ENCODE measurements at places on chromosomes 4 and X.

DNA sequence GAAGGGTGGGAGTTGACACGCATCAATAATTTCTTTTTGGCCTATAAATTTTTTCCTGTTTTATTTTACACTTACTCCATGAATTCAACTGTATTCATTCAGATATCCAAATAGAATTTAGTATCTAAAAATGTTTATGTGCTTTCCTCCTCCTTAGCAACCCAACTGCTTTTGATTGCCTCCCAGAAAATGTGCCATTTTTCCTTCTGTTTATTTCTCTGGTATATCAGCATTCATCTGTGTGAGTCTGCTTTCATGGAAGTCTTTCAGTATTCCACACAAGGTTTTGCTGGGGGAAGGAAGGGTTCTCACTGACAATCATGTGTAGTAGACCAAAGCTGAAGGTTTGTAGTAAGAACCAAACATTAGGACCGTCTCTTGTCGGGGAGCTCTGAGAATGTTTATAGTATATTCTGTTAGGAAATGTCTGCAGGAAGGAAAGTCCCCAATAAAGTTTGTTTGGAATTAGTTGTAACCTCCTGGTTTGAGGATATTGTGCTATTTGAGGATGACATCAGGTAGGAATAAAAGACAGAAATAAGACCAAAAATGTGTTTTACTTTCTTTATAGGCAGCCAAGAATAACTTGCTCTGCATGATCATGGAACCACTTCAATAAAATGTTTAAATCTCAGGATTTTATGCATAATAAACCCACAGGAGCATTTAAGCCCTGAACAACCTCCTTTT is 673.6 kb upstream of the INTU start:
- no peak for DNase-seq

GRCh38 chrX:77442728-77443127 is 4.5 kb upstream of the FGF16 start:
- peak; percentile 44 for DNase-seq

DNA sequence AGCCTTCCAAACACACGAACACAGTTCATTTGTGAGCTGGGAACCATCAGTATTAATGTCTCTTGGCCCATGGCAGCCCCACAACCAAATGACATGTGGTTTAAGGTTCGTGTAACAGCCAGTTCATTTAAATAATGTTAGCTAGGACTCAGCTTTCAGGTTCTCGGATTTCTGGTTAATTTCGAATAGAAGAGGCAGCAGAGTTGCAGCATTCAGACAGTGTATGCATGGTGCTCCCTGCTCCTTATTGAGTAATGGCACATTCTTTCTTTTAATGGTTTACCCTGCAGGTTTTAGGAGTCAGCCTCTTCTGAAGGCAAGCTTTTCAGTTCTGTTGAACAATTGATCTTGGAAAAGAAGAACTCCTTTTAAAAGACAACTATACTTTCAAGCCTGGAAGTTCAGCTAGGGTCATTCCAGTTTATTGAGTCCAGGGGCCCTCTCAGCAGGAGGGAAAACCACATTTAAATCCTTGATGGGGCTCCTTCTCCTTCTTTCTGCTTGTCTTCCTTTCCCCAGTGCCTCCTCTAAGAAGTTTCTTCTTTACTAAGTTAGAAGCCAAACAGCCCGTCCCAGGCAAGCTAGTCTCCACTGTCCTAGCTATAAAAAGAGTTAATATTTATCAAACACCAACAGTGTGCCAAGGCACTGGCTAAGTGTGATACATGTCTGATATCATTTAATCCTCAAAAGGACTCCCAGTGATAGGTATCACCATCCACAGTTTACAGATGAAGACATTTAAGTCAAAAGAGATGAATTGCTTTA is 5.0 kb upstream of the RNF175 start:
- DNase-seq, result no peak

DNA sequence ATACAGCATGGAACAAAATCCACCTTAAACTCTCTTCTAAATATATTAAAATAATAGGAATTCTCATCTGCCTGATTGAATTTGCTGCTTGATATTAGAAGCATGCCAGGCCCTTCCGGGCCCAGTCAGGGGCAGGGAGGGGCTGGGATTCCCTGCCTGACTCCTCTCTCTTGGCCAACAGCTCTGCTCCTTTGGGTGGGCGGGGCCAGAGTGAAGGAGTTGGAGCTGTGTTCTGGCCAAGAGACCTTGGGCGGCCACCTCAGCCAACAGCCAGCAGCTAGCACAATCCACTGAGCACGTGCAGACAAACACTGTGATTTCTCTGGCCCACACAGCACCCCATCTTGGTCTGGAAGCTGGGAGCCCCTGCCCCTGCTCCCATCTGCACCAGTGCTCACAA is 140.3 kb downstream of the PJA1 start:
- DNase-seq, result no peak

- no peak for DNase-seq
Observed at GRCh38 chrX:149037281-149037870, 467.7 kb downstream of the IDS start.

DNA sequence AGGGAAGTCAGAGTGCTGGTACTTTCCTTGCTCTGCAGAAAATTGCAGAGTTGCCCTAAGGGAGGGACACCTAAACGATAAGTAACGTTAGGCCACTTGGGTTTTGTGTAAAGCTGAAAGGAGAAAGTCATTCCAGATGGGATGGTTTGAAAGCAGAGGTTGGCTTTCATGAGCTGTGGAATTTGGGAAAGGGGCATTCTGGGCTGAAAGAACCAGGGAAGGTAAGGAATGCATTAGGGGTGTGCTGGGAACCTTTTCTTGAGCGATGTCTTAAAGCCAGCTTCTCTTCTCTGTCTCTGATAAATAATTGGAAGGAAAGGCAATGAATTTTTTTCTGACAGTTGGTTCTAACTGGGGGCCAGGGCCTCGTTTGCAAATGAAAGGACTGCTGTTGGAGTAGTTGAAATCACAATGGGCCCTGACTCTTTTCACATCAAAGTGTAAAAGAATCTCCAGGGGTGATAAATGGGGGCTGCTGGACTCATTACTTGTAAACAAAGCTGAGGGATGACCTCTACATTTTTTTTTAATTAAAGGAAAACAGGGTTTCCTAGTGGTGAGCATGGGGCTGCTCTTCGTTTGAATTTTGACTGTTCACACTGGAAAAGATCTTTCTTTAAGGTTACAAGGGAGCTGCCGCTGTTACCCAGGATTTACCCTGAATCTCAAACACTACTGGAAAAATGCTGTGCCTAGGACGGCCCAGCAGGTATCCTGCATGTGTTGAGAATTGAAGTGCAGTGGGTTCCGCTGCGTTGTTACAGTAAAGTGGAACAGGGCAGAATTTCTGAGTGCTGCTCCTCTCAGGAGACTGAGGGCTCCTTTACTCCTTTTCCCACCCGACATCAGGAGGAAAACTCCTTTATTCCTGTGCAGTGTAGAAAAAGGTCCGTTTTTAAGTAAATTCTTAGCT is 25.0 kb downstream of the AFF1 start:
- DNase-seq, result no peak

GRCh38 chr4:155542415-155542814 is 124.2 kb upstream of the GUCY1A1 start:
- DNase-seq, result no peak

All from GM04504 (cell line).